ENCODE measurements at places on chromosomes 7 and 10.

DNA sequence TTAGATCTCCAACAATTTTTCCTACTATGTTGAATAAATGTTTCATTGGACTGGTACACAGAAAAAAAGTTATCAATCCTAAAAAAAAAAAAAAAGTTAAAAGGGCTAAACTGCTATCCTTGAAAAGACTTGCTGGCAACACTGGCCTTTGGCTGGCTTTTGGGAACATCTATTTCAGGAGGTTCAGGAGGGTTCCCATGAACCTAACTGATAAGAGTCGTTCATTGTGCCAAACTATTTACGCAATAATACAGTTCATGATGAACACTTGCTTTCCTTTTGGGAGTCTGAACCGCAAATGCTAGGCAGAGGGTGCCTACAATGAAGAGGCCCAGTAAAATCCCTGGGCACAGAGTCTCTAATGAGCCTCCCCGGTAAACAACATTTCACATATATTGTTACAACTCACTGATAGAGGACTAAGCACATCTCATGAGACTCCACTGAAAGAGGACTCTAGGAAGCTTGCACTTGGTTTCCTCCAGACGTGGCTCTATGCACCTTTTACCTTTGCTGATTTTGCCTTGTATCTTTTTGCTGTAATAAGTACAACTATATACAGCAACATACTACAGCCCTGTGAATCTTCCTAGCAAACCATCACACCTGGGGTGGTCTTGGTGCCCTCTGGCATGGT, 45.0 kb downstream of the ZFAND4 start:
- DNase-seq = no peak

GRCh38 chr10:35626971-35627507, 15.1 kb downstream of the FZD8 start:
- DNase-seq = no peak

DNA sequence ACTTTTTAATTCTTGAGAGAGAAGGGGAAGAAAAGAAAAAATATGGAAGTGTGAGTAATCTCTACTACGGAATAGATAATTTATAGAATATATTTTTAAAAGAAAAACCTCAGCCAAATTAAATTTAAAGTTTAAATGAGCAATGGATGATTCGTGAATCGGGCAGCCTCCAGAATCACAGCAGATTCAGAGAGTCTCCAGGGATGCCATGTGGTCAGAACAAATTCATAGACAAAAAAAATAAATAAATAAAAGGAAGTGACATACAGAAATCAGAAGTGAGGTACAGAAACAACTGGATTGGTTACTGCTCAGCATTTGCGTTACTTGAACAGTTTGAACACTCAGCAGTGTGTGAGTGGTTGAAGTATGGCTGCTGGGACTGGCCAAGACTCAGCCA, 53.0 kb downstream of the PHYHIPL start:
- no peak for DNase-seq

DNA sequence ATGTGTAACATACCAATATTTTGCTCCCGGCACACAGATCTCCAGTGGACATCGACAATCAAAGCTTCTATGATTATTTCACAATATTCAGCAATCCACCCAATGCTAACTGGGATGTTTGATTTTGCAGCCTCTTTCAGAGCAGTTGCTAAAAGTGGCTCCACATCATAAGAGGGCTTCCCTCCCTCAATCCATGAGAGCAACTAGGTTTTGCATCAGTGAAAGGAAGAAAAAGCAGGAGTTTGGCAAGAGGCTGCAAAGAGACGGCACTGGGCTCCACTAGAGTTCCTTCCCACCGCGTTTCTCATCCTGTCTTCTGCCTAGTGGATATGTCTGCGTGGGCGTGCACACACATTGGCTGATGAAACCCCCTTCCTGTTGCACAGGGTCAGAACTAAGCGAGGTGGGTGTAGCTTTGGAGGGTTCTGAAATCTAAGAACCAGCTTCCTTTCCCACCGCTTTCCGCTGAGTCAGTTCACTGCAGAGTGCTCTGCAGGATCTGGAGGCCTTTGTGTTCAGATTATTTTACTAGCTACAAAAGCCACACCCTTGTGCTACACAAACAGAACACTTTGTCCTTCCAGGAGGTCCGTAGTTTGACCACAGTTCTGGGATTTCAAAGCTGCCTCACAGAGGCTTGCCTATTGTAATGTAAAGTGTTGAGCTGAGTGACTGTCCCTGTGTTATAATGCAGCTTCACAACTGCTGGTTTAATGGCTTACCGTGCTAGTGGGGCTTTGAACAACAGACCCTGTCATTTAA, 28.1 kb downstream of the ARL4A start:
- DNase-seq = no peak

- no peak for DNase-seq
These were observed 31.0 kb downstream of the SHTN1 start for GRCh38 chr10:116973946-116974455.

DNA sequence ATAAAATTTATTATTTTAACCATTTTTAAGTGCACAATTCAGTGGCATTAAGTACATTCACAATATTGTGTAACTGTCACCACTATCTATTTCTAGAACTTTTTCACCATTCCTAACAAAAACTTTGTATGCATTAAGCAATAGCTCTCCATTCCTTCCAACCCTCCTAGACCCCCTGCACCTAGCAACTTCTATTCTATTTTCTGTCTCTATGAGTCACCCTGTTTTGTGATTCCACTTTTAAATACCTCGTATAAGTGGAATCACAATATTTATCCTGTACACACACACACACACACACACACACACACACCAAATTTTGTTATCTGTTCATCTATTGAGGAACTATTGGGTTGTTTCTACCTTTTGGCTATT, 89.2 kb downstream of the ARID5B start:
- DNase-seq = no peak

DNA sequence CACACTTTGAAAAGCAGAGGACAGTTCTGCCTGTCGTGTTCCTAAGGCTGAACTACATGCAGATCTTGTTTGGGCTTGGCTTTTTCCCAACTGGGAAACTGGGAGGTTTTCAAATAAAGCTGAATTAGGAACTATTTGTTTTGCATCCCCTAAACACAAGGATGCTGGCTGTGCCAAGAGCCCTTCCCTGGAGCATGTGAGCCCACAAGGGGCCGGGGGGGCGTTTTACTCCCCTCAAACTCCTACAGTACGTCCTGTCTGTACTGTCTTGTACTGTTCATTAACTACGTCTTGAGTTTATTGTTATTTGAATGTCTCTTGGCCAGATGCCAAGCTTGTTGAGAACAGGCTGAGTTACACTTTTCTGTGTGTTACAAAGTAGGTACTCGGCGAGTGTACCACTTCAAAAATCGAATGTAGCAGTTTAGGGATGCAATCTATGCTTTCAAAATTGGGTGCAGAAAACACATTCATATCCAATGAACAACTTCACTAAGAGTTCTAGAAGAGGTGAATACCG, 94.9 kb downstream of the GFRA1 start:
- DNase-seq = no peak

GRCh38 chr7:3146571-3147226, 103.0 kb upstream of the CARD11 start:
- no peak for DNase-seq

DNA sequence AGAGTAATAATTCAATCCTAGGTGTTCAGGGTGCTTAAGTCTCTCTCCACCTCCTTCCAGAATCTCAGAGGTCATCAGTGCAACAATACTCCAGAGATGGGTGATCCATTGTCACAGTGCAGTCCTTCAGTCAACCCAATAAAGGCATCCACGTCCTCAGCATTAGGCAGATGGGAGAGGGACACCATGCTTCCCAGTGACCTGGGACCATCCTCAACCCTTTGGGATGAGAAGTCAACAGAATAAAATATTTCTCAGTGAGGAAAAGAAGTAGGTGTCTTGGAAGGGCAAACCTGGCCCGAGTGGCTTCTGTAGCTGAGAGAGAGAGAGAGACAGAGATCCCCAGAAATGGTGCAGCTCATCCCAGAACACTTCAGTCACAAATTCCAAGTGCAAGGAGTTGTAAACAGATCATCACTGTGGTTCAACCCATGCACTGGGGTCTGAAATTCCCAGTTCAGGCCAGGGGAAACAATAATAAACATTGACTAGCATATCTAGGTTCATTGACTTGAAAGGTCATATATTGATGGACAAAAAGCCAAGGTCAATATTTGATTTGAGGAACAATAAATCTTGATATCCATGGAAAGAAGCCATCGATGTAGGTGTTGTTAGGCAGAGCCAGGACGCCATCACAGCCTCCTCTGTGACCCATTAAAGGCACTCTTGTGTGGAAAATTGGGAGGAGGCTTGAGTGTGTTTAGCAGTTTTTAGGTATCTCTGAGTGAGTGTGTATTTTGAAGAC, 256.0 kb upstream of the ZMIZ1 start:
- no peak for DNase-seq

DNA sequence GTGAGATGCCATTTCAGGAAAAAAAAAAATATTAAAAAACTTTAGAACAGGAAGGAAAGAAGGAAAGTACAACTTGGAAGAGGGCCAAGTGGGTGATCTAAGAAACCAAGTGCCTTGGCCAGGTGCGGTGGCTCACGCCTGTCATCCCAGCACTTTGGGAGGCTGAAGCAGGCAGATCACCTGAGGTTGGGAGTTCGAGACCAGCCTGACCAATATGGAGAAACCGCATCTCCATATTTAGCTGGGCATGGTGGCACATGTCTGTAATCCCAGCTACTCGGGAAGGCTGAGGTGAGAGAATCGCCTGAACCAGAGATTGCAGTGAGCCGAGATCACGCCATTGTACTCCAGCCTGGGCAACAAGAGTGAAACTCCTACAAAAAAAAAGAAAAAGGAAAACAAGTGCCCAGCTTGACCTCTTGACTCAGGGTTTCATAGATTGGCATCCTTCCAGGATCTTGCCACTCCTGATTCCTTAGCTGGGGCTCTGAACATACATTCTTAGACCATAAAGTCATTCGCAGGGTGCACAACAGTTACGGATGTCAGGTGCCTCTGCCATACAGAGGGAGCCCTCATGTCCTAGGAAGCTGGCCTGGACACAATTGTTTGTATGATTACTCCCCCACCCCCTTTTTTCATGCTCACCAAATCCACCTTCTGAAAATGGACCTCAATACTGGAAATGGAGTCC, 2.1 kb upstream of the GUSB start:
- no peak for DNase-seq

GRCh38 chr10:7872041-7872442, 53.7 kb downstream of the TAF3 start:
- no peak for DNase-seq

- no peak for DNase-seq
These were observed 89.0 kb downstream of the ST8SIA6 start for GRCh38 chr10:17365402-17365801.

DNA sequence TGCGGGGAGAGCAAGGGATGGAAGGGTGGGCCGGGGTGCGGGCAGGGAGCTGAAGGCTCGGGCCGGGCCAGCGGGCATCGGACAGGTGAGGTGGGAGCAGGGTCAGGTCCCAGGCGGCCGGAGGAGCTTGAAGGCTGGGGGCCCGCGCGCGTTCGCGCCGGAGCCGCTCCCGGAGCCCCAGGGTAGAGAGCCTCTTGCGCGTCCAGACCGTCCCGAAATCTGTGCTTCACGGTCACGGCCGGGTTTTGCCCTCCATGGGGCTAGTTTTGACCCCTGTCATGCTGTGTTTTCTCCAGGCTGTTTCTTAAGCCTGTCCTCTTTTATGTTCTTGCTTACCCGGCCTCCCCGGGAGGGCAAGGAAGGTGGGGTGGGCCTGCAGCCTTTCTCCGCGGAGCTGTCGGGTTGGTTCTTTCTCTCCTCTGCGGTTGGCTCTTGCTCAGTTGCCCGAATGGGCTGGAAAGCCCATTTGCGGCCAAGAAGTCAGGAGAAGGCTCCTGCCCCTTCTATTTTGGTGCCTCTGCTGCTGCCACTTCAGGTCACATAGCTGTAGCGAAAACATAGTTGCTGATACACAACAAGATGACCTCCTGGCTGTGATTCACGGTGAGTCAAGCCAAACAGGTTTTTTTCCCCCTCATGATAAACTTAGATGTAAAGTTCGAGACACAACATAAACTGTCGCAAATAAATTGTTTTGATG, 650 bp downstream of the UBE2D1 start:
- no peak for DNase-seq

GRCh38 chr10:89252225-89252585, 630 bp upstream of the LIPA start:
- DNase-seq = no peak

DNA sequence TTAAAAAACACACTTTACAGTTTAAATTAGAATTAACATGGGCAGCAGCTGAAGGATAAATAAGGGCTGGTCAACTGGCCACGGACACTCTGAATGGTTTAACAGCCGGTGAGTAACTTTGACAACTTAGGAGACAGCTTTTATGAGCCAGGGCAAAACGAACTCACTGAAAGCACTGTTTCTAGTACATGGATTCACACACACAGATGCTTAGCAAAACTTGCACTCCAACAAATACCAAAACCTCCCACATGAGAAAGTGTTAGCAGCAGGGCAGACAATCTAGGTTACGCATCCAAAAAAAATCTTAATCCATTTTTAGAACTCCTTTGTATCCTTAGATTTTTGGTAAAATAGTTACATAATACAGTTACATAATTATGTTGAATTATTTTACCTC, 486.4 kb downstream of the PHTF2 start:
- DNase-seq = no peak

DNA sequence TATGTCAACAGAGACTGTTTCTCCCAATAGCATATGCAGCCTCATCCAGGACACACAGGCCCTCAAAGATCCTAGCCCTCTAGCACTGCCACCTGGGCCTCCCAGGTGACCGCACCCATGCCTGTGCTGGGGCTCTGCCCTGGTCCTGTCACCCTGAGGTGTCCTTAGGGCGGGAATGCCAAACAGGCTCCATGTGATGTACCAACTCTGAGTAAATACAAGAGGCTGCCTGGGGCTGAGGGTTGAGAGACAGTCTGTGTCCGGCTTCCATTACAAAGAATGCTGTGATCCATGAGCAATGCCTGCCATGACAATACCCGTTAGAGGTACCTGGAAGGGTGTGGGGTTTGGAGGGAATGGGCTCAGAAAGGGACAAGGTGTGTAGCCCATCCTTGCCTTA, 83.0 kb upstream of the KAT6B start:
- DNase-seq = no peak

DNA sequence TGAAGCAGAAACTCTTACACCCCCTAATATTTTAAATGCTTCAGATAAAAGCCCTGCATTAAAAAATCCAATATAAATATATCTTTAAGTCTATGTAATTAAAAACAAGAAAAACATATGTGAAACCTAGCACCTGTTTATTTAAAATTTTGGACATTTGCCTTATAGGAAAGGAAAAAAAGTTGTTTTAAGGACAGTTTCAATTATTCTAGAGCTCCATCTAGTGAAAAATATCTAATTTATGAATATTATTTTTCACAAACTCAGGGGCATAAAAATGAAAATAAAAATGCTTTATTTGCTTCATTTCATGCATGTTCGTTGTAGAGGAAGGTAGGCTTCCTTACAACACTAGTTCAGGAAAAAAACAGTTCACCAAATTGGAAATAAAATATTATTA, 26.1 kb downstream of the ENKUR start:
- no peak for DNase-seq

DNA sequence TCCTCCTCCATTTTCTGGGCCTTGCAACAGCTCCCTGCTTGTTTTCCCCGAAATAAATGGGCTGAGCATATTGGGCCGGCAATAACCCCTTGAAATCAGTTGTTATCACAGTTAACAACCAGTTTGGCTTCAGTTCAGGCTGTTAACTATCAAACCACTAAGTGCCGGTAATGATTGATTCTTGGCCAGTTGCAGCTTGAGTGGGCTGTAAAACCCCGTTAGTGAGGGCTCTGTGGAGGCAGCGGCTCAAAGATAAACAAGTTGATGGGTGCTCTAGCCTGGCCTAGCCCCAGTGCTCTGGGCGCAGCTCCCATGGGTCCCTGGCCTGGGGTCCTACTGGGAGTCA, 8.3 kb downstream of the FGF8 start:
- DNase-seq = no peak

- peak; percentile 40 for DNase-seq
These were observed 117.5 kb upstream of the HGF start for GRCh38 chr7:81887098-81888090.
